ENCODE measurements at places on chromosomes 3 and 15. TPM values are rescaled to one million over a fixed set of nuclear protein-coding genes. Genes with fewer than 3 reads are reported as not detected.
A peak's percentile ranks its signal among the peaks of the same experiment; 100 is the strongest.

GRCh38 chr3:111858642-111859041, 423 bp upstream of the PHLDB2 start:
- H3K4me3 ChIP-seq = peak overlapping the region; percentile 89
- H3K27ac ChIP-seq = no peak overlapping the region
- DNase-seq = no peak
- H3K4me1 ChIP-seq = peaks cover 10% of the 10 kb centered on the region
- H3K36me3 ChIP-seq = no peaks in the 10 kb centered on the region

MYL3 gene
- total RNA-seq = 0.24 TPM

- H3K36me3 ChIP-seq = no peaks in the 10 kb centered on the region
- H3K4me1 ChIP-seq = no peaks in the 10 kb centered on the region
- no peak overlapping the region for H3K27ac ChIP-seq
- no peak for DNase-seq
- no peak overlapping the region for H3K4me3 ChIP-seq
These were observed 33.3 kb upstream of the PAQR5 start for GRCh38 chr15:69265347-69265955.

- H3K36me3 ChIP-seq = peaks cover 33% of the 10 kb centered on the region
- H3K4me1 ChIP-seq = no peaks in the 10 kb centered on the region
- no peak for DNase-seq
- no peaks in the 10 kb centered on the region for H3K27me3 ChIP-seq
These were observed 879.3 kb downstream of the ROBO2 start for GRCh38 chr3:77919244-77919643.

- no peaks in the 10 kb centered on the region for H3K36me3 ChIP-seq
- no peaks in the 10 kb centered on the region for H3K27me3 ChIP-seq
- no peaks in the 10 kb centered on the region for H3K4me1 ChIP-seq
These were observed 392.8 kb downstream of the TIGIT start for GRCh38 chr3:114686621-114687020.

DNA sequence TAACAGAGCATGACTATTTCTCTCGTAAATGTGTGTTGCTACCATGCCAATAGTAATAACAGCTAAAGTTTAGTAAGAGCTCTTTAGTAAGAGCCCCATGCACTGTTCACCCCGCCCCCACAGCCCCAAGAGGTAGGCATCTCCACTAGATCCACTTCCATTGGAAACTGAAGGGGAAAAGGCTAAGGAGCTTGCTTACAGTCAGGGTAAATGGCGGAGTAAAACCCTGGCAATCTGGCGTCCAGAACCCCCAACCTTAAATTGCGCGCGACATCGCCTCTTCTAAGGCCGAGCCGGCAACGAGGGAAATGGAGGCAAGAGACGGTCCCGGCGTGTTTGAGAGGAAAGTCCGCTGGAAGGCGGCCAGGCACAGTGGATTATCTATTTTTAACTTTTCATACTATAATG, 654 bp upstream of the C3orf38 start:
- no peak for DNase-seq
- H3K4me3 ChIP-seq = peak overlapping the region; percentile 95
- no peaks in the 10 kb centered on the region for H3K27me3 ChIP-seq
- H3K4me1 ChIP-seq = no peaks in the 10 kb centered on the region
- peaks cover 15% of the 10 kb centered on the region for H3K36me3 ChIP-seq
- H3K27ac ChIP-seq = peak overlapping the region; percentile 65

GRCh38 chr15:36961956-36962355, 138.4 kb downstream of the MEIS2 start:
- H3K4me3 ChIP-seq = no peak overlapping the region
- H3K27ac ChIP-seq = no peak overlapping the region
- H3K4me1 ChIP-seq = no peaks in the 10 kb centered on the region
- DNase-seq = no peak
- H3K27me3 ChIP-seq = no peaks in the 10 kb centered on the region
- no peaks in the 10 kb centered on the region for H3K36me3 ChIP-seq

- peaks cover 3% of the 10 kb centered on the region for H3K4me1 ChIP-seq
- H3K27me3 ChIP-seq = no peaks in the 10 kb centered on the region
- no peak overlapping the region for H3K27ac ChIP-seq
These were observed 56.6 kb upstream of the CHST2 start for GRCh38 chr3:143063018-143063417.

GOLGA6B gene
- total RNA-seq = 0.33 TPM

DNA sequence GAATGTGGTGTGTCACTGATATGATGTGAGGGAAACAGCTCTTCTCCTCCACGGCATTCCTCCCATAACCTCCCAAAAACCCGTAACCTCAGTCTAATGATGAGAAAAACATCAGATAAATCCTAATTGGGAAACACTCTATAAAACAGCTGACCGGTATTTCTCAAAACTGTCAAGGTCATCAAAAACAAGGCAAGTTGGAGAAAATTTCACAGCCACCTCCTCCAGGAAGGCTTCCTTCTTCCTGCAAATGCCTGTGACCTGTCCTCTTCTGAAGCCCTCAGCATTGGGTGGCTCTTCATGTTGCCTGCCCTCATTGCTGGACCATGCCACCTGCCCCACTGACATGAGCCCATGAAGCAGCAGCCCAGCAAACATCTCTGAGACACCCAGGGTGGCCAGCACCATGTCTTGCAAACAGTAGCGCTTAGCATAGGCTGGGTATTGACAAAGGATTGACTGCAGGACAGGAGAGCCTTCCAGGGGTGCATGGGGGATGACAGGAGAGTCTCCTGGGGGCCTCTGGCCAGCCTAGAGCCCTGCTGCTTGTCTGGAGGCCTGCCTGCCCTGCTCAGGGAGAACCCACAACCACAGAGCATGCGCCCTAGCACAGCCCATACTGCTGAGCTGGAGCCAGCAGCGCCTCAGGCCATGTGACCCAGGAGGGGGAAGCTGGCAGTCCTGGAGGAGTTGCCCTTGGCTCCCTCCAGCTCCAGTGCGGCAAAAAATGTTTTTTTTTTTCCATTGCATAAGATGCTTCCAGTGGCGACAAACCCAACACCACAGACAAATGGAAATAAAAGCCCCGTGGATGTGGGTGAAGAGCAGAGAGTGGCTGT, 49.7 kb downstream of the XXYLT1 start:
- no peaks in the 10 kb centered on the region for H3K27me3 ChIP-seq
- H3K4me3 ChIP-seq = no peak overlapping the region
- no peak overlapping the region for H3K27ac ChIP-seq
- peaks cover 6% of the 10 kb centered on the region for H3K4me1 ChIP-seq
- peaks cover 22% of the 10 kb centered on the region for H3K36me3 ChIP-seq

DNA sequence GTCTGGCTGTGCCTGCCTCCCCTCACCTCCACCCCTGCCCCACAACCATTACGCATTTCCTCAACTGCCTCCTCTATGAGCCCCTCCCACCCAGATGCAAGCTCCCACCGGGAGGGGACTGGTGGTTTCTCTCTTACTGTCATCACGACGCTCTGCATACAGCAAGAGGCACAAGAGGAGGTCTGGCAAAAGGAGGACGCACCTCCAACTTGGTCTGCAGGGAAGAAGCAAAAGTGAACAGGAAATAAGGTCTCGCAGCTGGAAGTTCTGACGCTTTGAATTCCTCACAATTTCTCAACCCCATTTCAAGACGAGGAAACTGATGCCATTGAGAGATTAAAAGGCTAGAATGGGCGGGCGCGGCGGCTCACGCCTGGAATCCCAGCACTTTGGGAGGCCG, 42.3 kb upstream of the MUC4 start:
- no peaks in the 10 kb centered on the region for H3K27me3 ChIP-seq
- no peaks in the 10 kb centered on the region for H3K36me3 ChIP-seq
- no peak for DNase-seq
- no peaks in the 10 kb centered on the region for H3K4me1 ChIP-seq
- no peak overlapping the region for H3K4me3 ChIP-seq
- no peak overlapping the region for H3K27ac ChIP-seq

DNA sequence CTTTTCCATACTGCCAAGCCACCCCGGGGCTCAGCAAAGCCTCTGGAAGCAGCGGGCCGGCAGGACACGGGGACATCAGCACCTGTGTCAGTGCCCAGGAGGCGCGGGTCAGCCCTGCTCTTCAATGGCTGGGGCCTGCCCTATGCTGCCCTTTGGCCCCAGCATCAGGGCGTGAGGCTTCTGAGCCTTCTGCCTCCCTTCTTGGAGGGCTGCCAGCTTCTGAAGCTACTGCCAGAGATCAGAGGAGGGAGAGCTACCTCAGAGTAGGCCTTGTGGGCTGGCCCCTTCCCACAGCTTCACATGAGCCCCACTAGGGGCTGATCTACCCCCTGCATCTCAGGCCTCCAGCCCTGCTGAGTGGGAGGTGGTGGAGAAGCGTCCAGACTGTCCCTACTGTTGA, 13.0 kb upstream of the TMEM115 start:
- DNase-seq = no peak
- no peaks in the 10 kb centered on the region for H3K27me3 ChIP-seq
- H3K4me3 ChIP-seq = no peak overlapping the region
- H3K36me3 ChIP-seq = no peaks in the 10 kb centered on the region
- no peaks in the 10 kb centered on the region for H3K4me1 ChIP-seq
- H3K27ac ChIP-seq = no peak overlapping the region

AP4E1 gene
- 14.0 TPM for total RNA-seq

Data from H9 (cell line).